NCI-H82 (cell line): ENCODE measurements at places on chromosomes 5 and 9.

GRCh38 chr5:102651466-102651865, 103.6 kb upstream of the PAM start:
- no peak for DNase-seq

DNA sequence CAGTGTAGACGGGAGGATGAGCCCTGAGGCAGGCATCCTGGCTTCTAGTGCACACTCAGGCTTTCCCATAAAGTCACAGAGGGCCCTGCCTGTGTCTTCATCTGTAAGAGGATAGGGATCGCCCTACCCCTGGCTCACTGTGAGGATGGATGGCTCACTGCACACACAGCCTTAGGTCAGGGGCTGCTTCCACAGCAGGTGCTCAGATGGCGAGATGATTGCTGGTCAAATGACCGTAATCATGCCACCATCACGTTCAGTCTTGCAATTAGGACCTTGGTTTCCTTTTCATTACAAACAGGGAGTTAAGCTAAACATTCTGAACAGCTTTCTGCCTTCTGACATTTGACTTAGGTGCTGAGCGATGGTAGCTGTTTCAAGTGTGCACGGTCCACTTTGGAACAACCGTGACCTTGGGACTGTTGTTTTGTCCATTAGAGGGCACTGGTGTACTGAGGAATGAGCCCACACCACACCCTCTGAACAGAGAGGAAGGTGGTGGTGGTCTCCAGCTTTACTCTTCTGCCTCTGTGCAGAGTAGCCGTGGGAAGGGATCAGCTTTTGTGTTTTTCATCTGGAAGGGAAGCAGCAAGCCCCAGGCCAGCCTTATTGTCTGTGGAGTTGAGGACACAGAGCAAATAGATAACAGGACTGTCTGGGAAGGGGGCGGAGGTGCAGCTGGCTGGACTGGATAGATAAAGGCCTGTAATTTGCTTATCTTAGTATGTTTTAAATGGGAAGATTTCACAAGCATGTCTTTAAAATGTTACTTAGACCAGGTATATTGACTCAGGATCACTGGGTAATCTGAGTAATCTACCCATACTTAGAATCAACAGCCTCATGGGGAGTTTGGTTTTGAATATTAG, 183.1 kb downstream of the TRIO start:
- DNase-seq, result peak; percentile 19

DNA sequence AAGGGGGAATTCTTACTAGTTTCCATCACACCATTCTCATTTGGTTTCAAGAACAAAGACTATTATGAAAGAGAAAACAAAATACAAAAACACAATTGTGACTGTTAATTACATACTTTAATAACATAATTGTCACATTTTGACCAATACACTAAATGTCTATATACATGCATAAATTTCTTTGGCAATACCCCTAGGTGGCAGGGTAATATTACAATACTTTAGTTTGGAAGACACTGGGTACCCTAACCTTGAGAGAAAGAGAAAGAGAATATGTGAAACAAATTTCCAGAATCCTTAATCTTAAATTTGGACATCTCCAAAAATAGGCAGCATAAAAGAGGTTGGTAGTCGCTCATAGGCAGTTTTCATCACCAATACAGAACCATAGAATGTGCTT, 619.6 kb upstream of the ADAMTS16 start:
- no peak for DNase-seq

DNA sequence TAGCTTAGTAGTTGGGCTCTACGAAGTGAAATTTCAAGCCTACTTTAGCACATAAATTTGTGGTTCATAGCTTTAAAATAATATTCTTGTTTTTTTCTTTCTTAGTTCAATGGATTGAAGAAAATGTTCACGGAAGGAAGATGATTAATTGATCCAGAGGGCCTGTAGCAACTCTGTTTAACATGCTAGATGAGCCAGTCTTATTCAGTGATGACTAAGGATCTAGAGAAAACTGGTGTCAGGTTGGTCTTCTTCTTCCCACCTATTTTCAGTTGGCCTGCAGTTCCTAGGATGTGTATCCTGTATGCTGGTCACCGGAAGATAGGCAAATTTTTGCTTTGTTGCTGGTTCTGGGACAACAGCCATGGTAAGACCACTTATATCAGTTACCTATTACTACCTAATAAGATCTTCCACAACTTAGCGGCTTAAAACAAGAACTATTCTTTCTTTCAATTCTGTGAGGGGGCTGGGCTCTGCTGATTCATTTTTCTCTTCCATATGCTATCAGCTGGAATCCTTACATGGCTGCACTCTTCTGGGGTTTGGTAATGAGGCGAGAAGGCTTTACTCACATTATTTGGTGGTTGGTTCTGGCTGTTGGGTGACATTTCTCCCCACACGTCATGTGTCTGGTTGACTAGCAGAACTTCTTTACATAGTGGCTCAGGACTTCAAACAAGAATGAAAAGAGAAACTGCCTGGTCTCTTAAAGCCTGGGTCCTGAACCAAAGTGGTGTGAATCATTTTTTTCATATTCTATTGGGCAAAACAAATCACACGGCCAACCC, 182.7 kb upstream of the ACTBL2 start:
- DNase-seq, result no peak

GRCh38 chr9:134215699-134216448, 51.5 kb upstream of the RNU6ATAC start:
- no peak for DNase-seq

- no peak for DNase-seq
Measured at GRCh38 chr9:127833555-127833954, 20.9 kb downstream of the ENG start.

DNA sequence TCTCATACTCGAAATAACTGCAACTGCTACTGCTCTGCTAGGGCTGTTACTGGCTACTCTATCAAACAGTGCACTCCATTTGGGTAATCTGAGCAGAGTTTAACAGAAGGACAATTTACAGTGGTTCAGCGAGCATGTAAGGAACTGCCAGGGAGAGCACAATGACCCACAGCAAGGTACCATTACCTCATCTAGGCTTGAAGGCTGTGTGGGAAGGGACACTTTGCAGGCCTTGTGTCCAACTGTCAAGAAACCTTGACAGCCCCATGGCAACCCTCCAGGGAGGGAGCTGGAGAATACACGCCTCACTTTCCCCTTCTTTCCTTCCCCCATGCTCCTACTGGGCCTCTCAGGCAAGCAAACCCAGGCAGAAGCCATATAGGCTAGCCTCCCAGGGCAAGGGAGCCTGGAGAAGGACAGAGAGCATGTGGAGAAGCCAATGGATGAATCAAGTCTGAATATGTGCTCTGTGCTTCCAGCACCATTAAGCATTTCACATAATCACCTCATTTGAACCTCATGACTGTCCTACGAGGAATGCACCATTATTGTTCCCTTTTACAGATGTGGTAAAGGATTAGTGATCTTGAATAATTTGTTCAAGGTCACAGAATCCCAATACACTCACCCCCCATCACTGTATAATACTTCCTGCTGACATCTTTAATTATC, 49.9 kb upstream of the JAK2 start:
- no peak for DNase-seq

GRCh38 chr9:111759762-111760639, 34.7 kb downstream of the SHOC1 start:
- peak; percentile 83 for DNase-seq

DNA sequence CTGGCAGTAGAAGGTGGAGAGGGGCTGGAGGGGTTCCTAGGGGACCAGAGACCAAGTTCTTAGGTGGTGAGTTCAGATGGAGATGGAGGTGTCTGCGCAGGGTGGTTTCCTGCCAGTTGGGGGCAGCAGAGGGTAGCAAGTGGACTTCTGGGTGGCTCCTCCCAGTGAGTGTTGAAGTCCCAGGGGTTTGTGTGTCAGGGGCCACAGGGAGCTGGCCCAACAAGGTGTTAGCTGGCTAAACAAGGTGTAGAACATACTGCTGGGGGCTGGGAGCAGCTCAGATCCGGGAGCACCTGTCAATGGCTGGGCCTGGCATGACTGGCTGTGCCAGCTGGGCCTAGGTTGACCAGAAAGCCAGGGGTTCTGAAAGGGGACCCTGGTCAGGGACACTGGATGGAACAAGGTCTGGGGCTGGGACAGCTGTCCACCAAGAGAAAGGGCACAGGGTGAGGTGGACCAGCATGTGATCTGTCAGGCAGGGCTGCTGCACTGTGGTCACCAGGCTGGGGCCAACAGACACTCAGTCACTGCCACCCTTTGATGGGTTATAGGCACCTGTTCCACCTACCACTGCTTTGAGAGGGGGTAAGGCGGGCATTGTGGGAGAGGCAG, 35.6 kb downstream of the DAB2IP start:
- peak; percentile 74 for DNase-seq

DNA sequence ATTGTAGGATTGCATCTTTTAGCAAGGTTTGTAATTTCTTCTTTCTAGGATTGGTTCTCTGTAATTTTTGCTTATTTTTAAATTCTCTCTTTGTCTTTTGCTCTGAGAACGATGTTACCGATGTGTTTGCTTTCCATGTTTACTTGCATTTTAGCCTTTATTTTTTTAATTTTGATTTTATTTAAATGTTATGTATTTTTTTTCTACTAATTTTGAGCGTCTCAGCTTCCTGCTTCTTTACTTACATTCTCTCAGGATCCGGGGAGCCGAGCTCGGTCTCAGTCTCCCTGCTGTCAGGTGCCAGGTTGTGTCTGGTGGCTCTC, 20.9 kb downstream of the ANXA2R start:
- DNase-seq, result no peak

GRCh38 chr5:103679873-103680272, 117.3 kb upstream of the NUDT12 start:
- DNase-seq, result no peak

DNA sequence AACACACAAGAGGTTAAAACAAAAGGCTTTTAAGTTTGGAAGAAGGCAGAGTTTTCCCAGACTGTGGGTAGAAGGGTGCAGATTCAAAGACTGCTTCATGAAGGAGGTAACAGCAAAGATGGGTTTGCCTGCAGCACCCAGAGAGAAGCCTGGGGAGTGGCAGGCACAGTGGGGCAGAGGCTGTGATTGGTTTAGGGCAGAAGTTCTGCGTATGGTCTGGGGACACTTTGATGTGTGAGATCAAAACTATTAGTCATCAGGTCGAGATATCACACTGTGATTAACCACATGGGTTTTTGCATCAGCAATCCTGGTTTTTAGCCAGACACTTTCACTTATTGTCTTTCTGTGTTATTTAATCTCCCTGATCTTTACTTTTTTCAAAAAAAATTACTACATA, 188.8 kb upstream of the GLRA1 start:
- DNase-seq, result no peak

GRCh38 chr9:74949859-74950855, 2.6 kb downstream of the C9orf40 start:
- no peak for DNase-seq

- no peak for DNase-seq
Measured at GRCh38 chr9:36923025-36923625, 110.9 kb downstream of the PAX5 start.

- no peak for DNase-seq
Measured at GRCh38 chr9:87465816-87466215, 31.9 kb upstream of the DAPK1 start.

- peak; percentile 37 for DNase-seq
Measured at GRCh38 chr5:122322801-122323548, 10.9 kb downstream of the SNCAIP start.

GRCh38 chr5:127426661-127427060, 90.8 kb upstream of the PRRC1 start:
- DNase-seq, result no peak

- DNase-seq, result no peak
Measured at GRCh38 chr5:176732736-176733405, 77.5 kb upstream of the UNC5A start.

DNA sequence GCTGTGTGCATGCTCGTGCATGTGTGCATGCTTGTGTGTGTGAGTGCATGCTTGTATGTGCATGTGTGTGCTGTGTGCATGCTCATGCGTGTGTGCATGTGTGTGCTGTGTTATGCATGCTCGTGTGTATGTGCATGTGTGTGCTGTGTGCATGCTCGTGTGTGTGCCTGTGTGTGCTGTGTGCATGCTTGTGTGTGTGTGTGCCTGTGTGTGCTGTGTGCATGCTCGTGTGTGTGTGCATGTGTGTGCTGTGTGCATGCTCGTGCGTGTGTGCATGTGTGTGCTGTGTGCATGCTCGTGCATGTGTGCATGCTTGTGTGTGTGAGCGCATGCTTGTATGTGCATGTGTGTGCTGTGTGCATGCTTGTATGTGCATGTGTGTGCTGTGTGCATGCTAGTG, 30.3 kb upstream of the SH3PXD2B start:
- DNase-seq, result no peak
